ENCODE measurements at places on chromosomes 4 and X.

DNA sequence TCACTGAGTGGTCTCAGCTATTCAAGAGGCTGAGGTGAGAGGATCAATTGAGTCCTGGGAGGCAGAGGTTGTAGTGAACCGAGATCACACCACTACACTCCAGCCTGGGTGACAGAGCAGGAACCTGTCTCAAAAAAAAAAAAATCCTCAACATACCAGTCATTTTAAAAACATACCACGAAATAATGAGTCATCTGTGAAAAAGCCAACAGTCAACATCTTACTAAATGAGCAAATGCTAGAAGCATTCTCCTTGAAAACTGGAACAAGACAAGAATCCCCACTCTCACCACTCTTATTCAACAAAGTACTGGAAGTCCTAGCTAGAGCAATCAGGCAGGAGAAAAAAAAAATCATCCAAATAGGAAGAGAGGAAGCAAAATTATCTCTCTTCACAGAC, 104.0 kb upstream of the ARHGEF9 start:
- DNase-seq, result no peak

GRCh38 chr4:118823471-118823870, 12.5 kb downstream of the SEC24D start:
- no peak for DNase-seq

DNA sequence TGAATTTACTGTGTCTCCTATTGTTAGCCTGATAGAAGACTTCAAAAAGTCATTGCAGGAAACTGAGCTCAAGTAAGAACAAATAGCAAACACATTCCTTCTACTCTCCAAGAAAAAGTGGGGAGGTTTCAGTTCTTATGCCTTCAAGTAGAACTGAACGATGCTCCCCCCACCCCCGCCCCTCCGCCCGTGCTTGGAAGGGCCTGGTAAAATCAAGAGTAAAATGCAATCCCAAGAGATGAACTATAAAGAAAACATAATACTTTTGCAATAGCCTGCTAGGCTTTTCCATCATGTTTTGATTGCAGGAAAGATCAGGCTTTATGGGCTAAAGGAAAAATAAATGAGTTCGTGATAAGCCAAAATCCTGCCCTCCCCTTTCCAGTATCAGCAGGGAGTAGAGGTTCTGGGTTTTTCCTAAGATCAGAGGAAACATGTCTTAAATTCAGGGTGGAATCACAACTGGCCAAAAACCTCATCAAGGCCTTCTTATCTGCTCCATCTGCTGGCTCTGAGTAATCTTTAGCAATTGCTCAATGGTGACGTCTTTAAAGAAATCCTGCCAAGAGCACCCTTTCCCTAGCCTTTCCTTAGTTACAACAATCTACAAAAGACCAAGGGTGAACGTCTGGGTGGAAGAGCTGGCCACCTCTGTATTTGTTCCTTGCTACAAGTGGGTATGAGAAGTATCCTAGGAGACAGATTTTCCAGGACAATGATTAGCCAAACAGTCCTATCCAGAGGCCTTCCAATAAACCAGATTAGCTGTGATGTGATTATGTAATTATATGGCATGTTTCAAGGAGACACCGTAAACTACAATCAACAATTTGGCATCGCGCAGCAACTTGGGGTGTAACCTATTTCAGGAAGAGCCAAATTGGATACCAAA, 66.3 kb upstream of the FAM9C start:
- DNase-seq, result no peak

DNA sequence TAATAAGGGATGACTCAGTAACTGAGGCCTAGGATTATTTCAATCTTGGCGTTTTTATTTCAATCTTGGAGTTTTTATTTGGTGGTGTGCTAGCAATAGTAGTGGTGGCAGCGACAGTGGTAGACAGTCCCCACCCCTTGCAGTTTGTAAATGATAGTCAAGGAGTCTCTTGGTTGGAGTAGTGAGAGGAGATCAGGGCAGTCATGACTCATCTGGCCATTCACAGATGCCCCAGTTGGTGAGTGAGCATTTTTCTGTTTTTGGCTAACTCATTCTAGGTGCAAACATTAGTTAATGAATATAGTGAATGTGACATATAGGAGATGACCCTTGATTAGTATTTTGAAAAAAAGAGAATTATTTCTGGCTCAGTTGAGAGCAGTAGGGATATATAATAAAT, 93.5 kb upstream of the ADAD1 start:
- DNase-seq, result no peak

- no peak for DNase-seq
These were observed 63.3 kb upstream of the UXT start for GRCh38 chrX:47722260-47722659.

GRCh38 chr4:4329496-4329895, 39.4 kb downstream of the ZBTB49 start:
- DNase-seq, result no peak

DNA sequence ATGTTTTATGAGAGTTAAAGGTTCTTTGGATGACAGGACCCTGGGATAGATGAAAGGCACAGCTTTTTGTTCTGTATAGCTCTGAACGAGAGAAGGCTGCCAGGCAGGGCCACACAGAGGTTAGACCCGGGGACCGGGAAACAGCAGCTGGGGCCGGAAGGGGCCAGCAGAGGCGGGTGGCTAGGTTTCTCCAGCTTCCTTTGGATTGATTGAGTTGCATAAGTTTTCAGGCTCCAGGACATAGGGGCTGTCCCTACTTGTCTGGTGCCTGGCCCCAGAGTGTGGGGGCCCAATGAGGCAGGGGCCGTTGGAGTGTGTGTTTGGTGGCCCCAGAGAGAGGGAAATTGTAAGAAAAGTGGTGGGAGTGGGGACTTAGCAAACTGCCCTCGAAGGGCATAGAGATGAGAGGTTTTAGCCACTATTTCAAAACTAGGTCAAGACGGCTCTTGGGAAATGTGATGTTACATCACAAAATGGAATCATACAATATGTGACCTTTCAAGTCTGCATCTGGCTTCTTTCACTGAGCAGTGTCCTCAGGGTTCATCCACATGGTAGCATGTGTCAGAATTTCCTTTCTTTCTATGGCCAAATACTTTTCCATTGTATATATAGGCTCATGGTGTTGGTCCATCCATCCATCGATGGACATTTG, 3.7 kb downstream of the ZFP92 start:
- DNase-seq, result no peak

DNA sequence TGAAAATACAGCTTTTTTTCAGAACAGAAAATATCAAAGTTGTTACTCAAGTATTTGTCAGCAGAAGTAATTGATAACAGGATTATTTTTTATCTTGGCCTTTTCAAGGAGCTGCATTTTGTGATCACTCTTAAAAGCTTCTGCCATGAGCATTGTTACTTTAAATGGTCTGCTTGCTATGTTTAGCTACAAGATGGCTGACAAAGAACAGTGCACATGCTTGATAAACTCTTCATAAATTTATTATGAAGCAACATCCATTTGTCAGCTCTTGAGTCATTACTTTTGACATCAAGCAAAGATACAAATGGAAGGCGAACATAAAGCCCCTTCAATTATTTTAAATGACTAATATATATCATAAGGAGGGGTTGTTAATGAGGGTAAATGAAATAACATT, 205.4 kb upstream of the RPS6KA3 start:
- no peak for DNase-seq

- no peak for DNase-seq
These were observed 103.0 kb upstream of the KLF3 start for GRCh38 chr4:38560768-38561558.

- DNase-seq, result no peak
These were observed 202.7 kb upstream of the ETNPPL start for GRCh38 chr4:108965472-108966076.

DNA sequence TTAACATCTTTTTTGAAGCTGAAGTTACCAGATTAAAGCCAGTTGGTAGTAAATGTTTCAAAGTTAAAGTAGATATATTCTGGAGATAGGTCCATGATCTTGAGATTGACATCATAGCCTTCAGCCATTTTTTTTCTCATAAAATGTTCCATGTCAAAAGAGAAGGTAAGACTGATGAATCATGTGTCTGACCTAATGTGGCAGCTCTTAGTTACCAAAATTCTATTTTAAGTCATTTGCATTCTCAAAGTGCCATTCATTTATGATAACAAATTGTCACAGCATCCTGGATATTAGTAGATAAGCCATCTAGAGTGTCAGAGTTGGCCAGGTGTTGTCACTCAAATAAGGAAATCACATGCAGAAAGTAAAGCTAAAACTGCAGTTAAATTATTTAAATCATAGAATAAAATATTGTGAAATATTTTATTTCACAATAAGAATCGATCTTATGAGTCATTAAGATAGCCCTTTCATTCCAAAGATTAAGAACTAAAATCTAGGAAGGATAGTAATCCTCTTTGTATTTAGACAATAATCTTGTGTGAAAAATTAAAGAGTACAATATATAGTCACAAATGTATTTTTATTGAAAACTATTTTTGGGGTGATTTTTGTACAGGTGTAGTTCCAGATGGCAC, 65.7 kb upstream of the ADAD1 start:
- no peak for DNase-seq

DNA sequence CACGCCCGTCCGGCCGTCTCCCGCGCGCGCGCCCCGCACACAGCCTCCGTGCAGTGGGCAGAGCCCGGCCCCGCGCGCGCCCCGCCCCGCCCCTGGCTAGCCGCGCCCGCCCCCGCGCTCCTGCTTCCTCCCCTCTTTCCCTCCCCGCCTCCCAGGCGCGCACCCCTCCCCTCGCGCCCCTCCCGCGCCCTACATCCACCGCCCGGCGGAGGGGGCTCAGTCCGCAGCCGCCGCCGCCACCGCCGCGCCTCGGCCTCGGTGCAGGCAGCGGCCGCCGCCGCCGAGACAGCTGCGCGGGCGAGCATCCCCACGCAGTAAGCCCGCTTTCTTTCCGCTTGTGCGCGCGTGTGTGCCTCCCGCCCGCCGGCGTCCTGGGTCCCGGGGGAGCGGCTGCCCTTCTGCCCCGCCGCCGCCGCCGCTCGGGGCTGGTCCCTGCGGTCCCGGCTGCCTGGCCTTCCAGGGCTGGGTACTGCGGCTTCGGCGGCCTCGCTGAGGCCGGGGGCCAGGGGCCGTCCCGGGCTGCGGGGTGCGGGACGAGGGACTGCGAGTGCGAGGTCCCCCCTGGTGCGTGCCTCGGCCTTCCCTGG, at the start of gene FHL1:
Gene FHL1 (plus strand): TSS at position 219 of the 587 bp plus-strand sequence.
- DNase-seq, result no peak

- DNase-seq, result no peak
These were observed 41.6 kb upstream of the SLC25A4 start for GRCh38 chr4:185101354-185101890.

GRCh38 chr4:142696334-142697122, 149.6 kb downstream of the INPP4B start:
- no peak for DNase-seq

DNA sequence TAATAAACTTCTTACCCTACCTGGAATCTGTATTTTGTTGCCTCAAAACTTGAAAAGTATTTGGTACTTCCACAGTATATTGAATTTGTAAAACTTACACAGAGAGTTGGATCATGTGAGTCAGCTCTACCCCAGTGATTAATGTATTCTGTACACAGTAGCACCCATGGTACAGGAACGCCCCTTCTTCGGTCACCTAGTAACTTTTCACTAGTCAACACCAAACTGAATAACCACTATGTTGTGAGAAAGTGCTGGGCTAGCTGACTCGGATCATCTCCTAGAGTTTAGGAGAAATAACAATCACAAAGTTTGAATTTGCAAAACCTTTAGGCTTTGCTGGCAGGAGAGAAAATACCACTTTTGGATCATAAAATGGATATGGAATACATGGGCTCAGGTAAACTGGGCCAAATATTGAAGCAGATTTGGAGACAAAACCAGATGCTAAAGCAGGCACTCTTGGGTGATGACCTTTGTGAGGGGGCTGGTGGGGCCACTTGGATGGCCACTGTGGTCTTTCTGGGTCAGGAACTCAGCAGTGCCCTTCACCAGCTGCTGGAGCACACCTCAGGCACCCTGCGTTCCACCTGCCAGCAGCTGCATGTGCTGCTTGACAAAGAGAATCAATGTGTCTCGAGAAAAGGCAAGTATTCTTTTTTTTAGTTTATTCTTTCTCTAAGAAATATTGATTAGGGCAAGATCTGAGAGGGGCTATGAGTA, at the start of gene DTHD1:
Gene DTHD1 (plus strand): TSS at position 233 of the 723 bp plus-strand sequence. CDS start 143 bp downstream, at position 376.
- no peak for DNase-seq

DNA sequence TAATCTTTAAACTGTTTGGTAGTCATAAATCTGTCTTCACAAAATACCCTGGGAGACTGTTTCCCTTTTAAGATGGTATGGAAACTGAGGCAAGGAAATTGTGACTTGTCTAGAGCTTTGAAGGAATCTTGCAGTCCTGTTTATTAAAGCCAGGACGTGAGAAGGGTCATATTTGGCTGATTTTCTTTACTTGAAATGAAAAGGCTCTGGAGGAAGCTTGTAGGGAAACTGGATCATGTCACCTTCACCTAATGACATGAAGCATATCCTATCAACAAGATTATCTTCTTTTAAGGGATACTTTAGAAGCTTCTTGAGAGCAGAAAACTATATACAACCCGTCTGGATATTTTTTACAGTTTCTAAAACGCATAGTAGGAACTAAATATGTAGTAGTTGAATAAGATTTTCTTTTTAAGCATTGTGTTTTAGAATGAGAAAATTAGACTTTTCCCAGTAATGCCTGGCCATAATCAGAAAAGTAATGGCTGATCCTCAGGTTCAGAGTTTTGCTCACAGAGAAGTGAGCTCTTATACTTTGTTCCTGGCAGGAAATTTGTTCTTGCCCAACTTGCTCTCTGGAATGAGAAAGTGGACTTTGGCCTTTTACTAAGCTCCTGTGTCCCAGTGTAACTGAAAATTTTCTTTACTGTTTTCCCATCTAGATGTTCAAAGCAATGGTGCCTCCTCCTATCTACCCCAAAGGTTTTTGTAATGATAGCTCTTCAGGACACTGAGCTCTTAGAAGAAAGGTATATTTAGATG, 136.8 kb upstream of the AFF2 start:
- DNase-seq, result no peak

DNA sequence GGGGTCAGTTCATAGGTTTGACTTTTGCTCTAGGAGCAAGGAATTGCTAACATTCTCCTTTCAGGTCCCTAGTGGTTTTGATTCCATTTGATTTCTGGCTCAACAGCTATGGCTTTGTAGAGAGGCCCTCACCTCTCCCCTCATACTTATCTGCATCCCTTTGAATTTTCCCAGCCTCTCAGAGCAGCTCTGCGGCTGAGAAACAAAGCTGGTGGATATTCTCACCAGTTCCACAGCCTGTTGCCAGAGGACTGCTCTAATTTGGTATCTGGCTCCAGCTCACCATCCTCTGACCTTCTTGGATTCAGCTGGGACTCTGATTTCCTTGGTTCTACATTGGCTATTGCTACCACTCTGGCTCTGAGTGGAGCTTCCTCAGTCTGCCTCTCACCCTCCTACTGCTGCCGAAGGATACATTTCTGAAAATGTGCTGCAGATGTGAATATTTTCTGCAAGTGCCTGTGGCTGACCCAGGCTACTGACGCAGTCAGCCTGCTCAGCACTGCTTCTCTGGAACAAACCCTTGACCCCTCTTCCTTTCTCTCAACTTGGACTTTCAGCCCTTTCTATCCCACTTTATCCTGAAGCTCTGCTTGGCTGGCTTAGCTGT, 110.9 kb upstream of the ENPEP start:
- DNase-seq, result no peak

DNA sequence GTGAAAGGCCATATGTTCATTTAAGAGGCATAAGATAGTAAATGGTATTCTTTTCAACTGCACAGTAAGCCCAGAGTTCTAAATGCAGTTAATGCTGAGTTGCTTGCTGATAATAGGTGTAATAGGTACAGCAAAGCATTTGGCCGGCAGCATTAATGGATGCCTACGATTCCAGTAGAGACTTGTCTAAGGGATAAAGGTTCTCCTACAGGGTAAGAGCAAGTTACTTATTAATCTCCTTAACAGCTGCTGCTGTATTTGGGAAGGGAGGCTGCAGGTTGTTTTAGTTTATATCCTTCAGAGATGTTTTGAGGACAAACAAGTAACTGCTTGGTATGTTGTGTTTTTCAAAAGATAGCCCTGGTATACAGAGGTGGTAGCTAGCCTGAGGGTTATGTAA, 16.8 kb downstream of the TSPAN7 start:
- DNase-seq, result no peak

- no peak for DNase-seq
These were observed 18.9 kb upstream of the HTRA3 start for GRCh38 chr4:8250637-8251036.

Data from type B pancreatic cell (in vitro differentiated cells).